ENCODE measurements at places on chromosomes 7 and 10.

DNA sequence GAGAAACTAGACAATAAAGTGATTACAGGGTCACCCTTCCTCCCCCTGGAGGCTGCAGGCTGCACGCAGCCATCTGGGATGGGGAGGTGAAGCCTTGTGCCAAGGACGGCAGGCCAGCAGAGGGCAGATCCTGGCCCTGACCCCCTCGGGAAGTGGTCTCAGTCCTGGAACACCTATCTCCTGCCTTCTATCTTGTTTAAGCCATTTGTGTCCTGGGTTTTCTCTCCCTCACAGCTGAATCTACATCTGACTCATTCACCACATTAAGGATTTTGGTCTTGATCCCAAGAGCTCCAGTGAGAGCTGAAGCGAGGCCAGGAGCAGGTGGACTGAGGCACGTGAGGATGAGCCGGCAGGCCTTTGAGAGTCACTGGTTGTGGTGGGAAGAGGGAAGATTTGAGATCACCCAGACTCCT, 16.4 kb upstream of the PARP12 start:
- peak; percentile 28 for DNase-seq

DNA sequence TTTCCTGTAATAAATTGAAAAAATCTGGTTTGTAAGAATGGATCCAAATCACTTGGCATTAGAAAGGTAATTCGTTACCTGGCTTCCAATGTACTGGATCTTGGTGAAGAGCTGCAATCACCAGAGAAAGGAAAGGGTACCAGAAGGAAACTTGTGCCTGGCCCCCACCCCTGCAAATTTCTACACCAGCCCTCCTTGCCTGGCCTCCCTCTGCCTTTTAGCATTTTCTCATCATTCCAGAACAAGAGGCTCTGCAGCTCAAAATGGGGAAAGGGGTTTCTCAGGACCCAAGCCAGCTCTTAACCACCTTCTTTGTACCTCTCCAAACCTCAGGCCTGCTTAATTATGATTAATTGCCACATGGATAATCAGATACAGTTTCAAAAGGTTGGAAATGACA, 612.8 kb upstream of the MGMT start:
- no peak for DNase-seq

DNA sequence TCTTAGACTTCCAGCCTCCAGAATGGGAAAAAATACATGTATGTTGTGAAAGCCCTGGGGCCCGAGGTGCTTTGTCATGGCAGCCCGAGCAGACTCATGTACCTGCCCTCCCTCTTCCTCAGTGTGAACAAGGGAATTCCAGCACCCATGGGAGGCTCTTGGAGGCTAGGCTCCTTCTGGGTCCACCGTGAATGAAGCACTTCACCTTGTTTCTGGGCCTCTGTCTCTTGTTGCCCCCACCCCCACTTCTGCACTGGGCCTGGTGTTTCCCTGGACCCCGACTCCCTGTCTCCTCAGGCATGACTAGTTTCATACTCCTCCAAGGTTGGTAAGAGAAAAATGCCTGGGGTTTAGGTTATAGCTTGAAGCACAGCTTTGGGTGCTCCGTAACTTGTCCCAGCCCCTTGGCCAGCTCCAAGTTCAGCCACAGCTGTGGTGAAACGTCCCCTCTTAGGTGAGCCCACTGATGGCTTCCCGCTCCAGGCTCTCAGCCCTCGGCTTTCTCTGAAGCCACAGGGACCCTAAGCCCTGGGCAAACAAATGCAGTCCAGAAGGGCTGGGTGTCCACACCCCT, 30.2 kb upstream of the ARHGAP22 start:
- DNase-seq = no peak

DNA sequence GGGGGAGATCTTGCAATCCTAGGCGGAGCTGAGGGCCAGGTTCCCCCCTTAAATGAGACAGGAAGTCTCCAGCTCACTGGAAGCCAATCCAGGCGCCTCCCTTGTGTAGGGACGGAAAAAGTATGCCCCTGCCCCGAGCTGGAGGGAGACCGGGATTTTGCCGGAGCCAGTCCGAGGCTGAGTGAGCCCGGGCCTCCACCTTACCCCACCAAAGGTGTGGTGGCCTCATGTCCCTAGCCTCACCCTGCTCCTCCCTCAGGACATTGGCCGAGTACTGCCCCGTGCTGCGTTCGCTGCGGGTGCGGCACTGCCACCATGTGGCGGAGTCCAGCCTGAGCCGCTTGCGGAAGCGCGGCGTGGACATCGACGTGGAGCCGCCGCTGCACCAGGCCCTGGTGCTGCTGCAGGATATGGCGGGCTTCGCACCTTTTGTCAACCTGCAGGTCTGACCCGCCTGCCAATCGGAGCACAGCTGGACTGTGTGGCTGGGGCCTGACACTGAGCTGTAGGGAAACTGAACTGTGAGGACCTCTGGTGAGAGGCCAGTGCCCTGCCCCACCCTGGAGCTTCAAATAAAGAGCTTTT, 2.0 kb downstream of the FBXL15 start:
- DNase-seq = peak; percentile 78

GRCh38 chr10:52811776-52812175, 39.2 kb upstream of the MBL2 start:
- DNase-seq = no peak

- DNase-seq = no peak
Measured at GRCh38 chr7:47556511-47557180, 25.3 kb downstream of the TNS3 start.

- DNase-seq = no peak
Measured at GRCh38 chr10:130358981-130359650, 222.9 kb downstream of the GLRX3 start.

GRCh38 chr7:64581926-64582894, 19.3 kb upstream of the ZNF680 start:
- no peak for DNase-seq

DNA sequence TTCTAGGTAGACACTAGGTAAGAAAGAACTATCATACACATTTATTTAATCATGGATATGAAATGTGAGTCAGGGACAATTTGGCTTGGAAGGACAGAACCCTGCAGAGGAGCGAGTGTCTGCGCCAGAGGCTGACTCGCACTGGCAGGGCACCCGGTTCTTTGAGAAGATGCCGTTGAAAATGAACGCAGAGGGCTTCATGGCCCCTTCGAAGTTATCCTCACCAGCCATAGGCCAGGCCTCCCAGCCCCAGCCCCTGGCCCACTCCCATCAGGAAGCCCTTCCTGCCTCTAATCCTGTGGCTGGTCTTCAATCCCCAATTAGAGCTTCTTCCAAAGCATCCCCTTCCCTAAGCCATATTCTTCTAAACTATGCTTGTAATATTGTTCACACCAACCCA, 239.8 kb downstream of the TCERG1L start:
- no peak for DNase-seq

- no peak for DNase-seq
Measured at GRCh38 chr10:127899766-127900387, 7.0 kb upstream of the PTPRE start.

GRCh38 chr7:157839672-157840167, 502.9 kb downstream of the DNAJB6 start:
- DNase-seq = no peak

DNA sequence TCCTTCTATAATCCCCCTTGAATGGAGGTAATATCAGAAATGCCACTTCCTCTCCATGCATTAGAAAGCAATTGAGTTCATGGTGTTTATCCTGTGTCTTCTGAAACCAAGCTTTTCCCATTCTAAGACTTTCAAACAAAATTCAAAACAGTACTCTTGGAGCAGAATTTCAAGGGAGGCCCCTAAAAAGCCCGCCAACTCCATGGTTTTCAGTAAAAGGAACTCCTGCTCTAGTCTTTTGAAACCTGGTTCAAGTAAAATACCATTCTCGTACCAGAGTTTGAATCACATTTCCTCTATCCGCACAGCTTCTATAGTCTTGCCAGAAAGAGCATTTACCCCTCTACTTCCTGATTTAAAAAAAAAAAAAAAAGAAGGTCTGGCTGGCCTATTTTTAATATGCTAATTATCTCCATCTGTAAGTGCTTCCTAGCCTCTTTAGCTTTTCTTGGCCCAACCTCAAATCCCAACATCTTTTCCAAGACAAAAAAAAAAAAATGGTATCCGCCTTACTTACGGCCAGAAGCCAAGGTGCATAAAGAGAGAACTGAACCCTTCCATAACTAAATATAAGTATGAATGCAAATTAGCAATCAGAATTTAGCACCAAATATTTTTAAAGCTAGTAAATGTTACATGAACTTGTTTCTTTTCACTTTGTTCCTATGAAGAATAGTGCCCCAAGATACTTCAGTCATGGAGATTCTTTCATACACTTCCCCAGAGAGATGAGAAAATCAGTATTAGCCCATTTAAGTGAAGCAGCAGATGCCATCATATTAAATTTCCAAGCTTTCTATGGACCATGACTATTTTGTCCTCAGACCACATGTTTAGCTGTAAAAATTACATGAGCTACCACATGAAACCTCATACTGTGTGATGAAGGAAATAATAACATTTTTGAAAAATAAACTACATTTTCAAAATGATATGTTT, 199.9 kb upstream of the FAM3C start:
- DNase-seq = no peak

DNA sequence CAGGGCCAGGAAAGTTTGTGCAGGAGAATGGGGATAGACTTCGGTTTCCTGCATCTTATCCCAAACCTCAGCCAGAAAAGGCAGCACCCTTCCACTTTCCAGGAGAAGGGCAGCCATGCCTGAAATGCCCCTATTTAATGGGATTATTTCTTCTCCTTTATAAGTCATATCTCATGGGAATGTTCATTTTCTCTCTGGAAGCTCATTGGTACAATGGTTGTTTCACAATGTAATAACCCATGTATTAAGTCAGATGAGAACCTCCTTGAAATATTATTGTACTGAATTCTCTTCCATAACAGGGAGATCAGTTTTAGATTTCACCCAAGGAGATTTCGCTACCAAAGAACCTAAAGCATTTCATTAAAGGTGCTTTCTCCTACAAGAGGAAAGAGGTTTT, 457.5 kb downstream of the KCNMA1 start:
- DNase-seq = no peak

DNA sequence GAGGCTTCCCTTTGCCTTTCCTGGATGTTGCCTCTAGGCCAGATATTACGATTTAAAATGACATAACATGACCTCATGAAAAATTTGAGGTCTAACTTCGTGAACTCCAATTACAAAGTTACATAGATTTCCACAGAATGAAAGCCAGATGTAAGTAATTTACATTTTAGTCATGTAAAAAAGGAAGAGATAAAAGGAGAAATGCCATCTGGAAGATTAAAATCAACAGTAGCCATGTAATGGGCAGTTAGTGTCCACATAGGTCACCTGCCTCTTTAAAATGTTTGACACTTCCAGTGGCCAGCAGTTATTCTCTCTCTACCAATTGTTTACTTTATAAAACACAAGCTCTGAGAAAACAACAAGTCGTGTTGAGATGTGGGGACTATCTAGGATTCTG, 4.1 kb upstream of the VSTM2A start:
- DNase-seq = no peak

DNA sequence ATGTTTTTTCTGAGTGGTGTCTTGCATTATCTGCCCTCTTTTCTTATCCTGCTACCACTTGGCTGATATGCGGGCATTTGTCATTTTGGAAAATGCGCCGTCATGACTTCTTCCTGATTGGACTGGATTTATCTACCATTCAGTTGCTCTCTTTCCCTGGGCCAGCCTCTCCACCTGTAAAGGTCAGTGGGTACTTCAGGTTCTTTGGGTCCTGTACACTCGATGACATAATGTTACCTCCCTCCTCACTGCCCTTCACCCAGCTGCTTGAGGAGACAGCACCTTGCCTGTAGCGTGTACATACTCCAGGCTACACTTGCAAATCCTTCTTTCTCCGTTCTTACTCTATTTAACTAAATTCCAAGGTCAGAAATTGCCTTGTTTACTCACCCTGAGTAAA, 83.7 kb downstream of the RBM33 start:
- no peak for DNase-seq

- no peak for DNase-seq
Measured at GRCh38 chr7:77481615-77482014, 55.5 kb upstream of the PTPN12 start.

GRCh38 chr7:98949336-98950044, 71.2 kb downstream of the TRRAP start:
- DNase-seq = no peak

DNA sequence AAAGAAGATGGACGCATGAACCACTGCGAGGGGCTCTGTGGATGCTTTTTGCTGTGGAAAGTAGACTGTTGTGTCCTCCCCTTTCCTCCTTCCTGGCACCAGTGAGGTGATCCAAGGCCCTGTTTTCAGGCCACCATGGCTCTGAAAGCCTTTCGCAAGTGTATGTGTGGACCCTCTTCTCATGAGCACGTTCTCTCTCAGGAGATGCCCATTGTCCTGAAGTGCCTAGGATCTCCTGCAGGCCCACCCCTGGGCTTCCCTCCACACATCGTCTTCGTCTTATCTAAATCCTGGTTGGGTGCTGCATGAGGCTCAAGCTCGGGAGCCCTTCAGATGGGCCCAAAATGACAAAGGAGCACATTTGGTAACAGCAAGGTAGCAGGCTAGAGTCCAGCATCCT, 188.2 kb downstream of the PTPN20 start:
- no peak for DNase-seq

- no peak for DNase-seq
Measured at GRCh38 chr10:129914153-129914855, 49.8 kb downstream of the EBF3 start.

DNA sequence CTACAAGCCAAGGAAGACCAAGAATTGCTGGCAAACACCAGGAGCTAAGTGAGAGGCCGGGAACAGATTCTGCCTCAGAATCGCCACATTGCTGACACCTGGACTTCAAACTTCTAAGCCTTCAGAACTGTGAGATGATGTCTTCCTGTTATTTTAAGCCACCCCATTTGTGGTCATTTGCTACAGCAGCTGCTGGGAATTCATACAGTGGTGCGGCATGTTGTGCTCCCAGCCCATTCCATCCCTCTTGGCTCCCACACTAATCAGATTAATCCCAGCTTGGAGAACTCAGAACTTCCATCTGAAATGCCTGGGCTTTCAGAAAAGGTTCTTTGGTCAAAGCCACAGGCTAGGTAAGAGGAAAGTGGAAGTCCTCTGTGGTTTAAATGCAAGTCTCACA, 24.9 kb downstream of the TCAF1 start:
- no peak for DNase-seq

- DNase-seq = no peak
Measured at GRCh38 chr7:128450409-128450808, 5.3 kb upstream of the HILPDA start.

DNA sequence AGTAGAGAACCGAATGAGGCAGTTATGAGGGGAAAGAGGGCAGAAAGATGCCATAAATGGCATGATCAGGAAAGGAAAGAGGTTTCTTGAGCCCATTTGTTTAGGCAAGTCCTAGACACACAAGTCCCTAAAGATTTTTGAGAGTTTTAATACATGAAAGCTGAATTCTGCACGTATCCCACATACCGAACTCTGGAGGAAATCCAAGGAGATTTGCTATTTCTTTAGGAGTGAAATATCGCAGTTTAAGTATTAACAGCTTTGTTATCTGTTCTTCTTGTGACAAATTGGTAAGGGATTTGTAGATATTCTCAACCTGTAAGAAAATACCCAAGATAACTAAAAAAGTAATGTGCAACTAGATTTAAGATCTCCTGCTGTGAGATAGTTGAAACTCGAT, 23.7 kb upstream of the CUBN start:
- no peak for DNase-seq

GRCh38 chr10:104875561-104875960, 234.5 kb downstream of the SORCS3 start:
- DNase-seq = no peak

GRCh38 chr10:89521368-89521767, 14.0 kb downstream of the SLC16A12 start:
- no peak for DNase-seq

- no peak for DNase-seq
Measured at GRCh38 chr10:9362721-9363120, 1308.2 kb downstream of the GATA3 start.

Data from AG08395 (cell line).